D341Med (cell line): ENCODE measurements at places on chromosomes 5 and 9.

DNA sequence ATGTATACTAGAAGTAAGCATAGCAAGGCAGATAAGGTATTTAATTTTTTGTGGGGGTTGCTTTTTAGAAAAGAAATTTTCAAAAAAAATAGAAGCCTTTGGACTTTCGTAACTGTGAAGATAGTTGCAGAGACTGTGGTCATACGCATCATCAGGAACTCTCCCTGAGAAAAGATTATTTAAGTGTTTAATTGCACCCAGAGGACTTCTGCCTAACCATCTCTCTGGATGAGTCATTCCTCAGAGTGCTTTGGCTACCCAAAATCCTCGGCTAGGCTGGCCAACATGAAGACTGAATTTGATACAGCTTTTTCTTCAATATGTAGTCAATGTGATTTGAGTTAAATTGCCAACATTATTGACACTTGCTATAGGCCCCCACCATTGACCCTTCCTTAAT, 296.4 kb downstream of the TLR4 start:
- no peak for DNase-seq

- DNase-seq = no peak
These were observed 85.2 kb downstream of the OXCT1 start for GRCh38 chr5:41785061-41785460.

DNA sequence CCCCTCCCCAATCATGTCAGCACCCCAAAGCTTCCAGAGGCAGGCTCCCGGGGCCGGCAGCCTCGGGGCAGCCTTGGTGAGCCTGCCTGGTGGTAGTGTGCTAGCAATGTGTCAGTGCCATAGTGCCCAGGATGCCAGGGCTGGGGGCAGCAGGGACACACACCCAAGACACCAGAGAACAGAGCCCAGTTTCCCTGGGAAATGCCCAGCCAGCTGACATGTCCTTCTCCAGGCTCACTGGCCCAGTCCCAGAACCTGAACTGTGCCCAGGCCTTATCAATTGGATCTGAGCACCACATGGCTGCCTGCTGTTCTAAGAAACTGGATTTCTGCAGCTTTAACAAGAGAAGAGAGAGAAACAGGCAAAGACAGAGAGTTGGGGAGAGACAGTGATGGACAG, 74.9 kb upstream of the LRRTM2 start:
- DNase-seq = no peak

GRCh38 chr5:78837836-78838235, 147.3 kb downstream of the ARSB start:
- DNase-seq = no peak

DNA sequence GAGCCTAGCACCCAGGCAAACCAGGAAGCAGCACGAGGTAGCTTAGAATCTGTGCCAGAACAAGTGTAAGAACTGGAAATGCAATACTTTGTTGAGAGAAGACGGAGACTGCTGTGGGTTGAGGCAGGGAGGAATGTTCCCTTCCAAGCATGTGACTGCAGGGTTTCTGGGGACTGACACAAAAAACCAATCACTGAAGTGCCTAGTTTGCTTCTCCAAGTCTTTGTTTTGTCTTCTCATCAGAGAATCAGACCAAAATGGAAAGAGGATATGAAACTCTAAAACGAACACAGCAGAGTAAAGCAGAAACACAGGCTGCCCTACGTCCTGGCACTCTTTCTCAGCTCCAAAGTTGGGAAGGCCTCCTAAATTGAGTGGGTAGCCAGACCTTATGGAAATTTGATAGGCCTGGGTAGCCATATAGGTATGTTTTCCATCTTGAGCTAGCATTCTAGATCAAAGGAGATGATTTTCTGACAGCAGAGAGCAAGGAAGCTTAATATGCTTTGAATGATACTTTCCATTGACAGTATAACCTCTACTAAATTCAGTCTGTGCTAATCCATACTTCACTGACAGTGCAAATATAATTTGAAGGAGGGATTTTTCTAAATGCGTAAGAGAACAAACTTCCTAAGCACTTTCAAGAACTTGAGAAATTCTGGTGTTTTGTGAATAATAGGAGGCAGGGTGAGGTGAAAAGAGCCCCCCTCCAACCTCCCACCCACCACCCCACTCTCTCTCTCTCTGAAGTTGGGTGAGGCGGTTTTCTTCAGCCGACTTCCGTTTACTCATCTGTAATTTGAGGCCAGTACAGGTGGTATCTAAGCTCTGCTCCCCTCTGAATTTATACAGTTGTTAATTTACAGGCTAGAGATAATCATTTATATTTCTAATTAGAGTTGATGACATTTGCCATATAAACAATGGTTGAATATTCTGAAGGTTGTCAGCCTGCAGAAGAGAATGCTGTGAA, 5.5 kb downstream of the ADRB2 start:
- no peak for DNase-seq

DNA sequence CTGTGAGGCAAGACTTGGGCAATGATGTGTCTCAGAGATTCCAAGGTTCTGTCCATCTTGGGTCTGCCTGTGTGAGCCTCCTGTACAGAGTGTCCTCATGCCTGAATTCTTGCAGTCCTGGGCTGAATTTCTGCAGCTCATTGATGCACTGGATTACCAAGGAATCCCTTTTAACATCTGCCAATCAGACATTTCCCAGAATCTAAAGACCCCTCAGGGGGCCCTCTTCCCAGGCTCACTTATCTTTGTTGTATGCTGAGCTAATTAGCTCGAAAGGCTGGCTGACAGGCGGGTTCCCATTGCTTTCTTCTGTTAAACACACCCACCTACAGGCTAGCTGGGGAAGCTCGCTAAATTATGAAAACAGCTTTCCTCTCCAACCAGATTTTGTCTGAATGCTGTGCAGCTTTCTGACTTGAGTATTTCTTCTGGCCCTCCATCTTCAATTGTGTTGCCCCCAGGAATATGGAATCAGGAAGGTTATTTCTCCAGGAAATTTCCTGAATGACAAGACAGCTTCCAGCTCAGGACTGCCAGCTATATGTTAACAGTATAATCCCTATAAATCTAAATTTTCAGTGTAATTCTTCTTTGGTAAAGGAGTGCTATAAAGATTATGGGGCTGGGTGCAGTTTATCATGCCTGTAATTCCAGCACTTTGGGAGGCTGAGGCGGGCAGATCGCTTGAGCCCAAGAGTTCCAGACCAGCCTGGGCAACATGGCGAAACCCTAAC, at the start of gene LIX1:
TSS of gene LIX1 (minus strand) at position 91 of the 734 bp plus-strand sequence. CDS start at position 56, 35 bp downstream.
- DNase-seq = peak; percentile 70

- DNase-seq = peak; percentile 64
These were observed 545 bp downstream of the CDKN2B-AS1 start for GRCh38 chr9:21995006-21995665.

- no peak for DNase-seq
These were observed 102.2 kb downstream of the CMYA5 start for GRCh38 chr5:79791843-79792242.

DNA sequence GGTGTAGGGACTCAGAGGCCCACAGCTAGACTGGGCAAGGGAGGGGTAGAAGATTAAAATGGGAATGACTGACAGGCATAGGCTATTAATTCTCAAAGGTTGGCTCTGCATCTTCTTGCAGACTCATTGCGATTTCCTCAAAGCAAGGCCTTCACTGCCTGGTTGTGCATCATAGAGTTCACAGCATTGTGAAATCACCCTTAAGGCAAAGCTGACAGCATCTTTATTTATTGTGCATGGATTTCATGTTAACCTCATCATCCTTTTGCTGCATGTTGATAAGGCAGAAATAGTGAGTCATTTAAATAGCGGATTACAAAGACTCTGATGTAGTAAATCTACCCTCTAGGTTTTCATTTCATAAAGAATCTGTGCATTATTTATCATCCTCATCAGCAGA, 13.6 kb upstream of the PALM2AKAP2 start:
- no peak for DNase-seq

DNA sequence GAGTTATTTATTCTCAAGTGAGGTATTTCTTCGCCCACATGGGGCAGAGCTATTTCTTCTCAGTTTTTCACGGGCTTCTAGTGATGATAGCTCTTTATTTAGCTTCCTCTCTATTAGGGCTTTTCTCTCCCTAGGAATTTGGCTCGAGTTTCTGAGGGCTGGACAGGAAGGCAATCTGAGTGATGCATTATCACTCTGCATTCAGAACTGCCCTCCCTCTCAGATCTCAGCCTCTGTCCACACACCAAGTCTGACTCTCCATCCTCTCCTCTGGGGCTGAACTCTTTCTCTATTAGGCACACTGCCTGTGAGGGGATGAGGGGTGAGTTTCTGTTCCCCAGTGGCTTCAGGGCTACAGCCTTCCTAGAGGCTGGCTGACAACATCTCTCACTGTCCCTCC, 14.9 kb upstream of the SCAMP1 start:
- no peak for DNase-seq

DNA sequence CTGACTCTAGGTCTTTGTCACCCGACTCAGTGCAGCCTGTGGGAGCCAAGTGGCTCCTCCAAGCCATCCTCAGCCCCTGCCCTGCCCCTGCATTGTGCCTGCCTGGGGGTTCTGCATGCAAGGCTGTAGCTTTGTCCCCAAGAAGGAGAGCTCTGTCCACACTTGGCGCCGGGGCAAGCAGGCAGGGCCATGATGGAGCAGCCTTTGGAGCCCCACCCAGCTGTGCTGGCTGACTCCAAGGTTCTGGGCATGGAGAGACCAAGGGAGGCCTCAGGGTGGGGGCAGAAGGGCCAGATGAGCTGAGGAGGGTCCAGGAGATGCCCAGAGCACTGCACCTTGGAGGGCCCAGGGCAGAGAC, 226.2 kb downstream of the CACNA1B start:
- peak; percentile 12 for DNase-seq

DNA sequence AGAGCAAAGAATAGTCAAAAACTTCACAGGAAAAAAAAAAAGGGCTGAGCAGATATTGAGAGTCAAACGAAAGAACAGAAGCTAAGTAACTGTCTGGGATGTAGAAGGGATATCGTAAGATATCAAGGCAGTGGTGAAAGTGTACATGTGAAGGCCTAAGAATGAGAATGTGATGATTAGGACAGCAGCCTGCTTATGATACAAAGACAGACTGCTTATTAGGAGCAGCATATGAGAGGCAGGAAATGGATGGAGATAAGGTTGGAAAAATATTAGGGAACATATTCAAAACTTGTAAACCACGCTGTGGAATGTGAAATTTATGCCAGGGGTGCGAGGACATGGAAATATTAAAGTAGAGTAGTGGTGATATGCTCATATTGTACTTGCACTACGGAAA, 133.1 kb upstream of the FAM174A start:
- DNase-seq = no peak

DNA sequence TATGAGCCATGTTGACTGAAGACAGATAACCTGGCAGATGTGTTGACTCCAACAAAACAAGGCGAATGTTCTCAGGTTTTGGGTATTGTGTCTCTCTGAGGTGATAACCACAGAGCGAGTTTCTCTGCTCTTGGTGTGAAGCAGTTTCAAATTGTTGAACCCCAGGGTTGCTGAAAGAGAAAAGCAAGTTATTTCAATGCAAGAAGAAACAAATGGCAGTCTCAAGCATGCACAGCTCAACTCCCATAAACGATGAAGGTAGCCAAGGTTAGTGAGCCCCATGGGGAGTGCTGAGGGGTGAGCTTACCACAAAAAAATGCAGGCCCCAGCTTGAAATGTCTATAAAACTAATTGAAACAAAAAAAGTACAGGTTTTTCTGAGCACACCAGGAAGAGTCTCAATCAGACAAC, 220.8 kb upstream of the DAPK1 start:
- DNase-seq = no peak

DNA sequence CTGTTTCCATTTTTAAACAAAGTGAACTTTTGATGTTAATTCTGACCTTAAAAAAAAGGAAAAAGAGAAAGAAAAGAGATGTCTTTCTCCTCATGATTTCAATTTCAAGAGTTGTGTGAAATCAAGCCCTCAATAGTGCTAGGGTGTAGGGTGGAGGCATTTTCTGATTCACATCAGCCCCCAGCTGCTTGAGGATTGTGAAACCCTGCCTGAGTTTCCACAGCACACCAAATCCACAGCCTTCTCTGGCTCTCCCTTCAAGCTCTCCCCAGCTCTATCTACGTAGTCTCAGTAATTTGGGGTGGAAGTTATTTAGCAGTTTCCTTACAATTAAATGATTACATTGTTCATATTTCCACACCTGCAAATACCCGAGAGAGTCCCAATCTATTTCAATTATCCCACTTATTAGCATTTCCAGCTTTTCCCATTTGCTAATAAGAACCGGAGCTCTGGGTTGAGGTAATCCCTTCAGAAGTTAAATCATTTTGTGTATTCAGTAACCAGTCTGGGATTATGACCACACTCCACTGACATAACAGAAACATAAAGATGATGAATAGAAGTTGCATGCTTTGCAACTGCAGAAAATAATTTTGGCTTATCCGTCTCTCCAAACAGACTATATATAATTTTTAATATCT, 54.9 kb downstream of the MTX3 start:
- peak; percentile 39 for DNase-seq

GRCh38 chr5:72472031-72472430, 35.2 kb downstream of the ZNF366 start:
- DNase-seq = no peak

DNA sequence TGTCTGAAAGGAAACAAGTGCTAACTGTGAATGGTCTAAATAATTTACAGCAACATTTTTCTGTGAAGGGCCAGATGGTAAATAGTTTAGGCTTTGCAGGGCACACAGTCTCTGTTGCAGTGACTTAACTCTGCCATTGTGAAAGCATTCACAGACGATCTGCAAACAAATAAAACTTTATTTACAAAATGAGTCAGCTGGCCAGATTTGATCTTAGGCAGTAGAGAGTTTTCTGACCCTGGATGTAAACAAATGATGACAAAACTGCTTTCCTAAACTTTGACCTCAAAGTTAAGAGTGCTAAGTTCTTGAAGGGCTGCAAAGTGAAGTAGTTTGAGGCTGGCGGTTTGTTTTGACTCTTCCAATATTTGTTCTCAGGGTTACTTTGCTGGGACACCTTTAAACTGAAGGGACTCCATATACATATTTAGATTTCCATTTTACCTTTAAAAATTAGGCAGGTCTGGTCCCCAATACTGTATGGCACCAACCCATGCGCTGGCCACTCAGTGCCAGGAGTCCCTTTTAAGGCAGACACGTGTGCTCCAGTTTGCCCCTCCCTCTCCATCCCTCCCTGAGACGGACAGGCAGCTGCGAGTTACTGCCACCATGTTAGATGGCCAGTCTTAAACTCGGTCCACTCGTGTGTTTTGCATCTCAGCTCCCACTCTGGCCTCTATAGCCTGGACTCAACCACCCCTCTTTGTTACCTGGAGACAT, 4.0 kb upstream of the ADAMTS16 start:
- no peak for DNase-seq

GRCh38 chr9:120384925-120385272, 195.1 kb downstream of the CDK5RAP2 start:
- no peak for DNase-seq

GRCh38 chr5:145803112-145804004, 31.8 kb downstream of the PRELID2 start:
- no peak for DNase-seq

- DNase-seq = no peak
These were observed 79.1 kb downstream of the ATG10 start for GRCh38 chr5:82050955-82051354.

GRCh38 chr9:2039294-2040180, 24.4 kb downstream of the SMARCA2 start:
- DNase-seq = no peak

- no peak for DNase-seq
These were observed 349.9 kb downstream of the SH3GL2 start for GRCh38 chr9:17928768-17929167.

- DNase-seq = no peak
These were observed 213.3 kb downstream of the MAN2A1 start for GRCh38 chr5:109903061-109903460.

GRCh38 chr9:119026120-119026519, 343.1 kb downstream of the BRINP1 start:
- no peak for DNase-seq

- no peak for DNase-seq
These were observed 375.9 kb upstream of the TLE4 start for GRCh38 chr9:79195879-79196278.
